ENCODE measurements at places on chromosomes 3 and 15. TPM values are rescaled to one million over a fixed set of nuclear protein-coding genes. Genes with fewer than 3 reads are reported as not detected.

ZNF620 gene
- not detected for polyA plus RNA-seq

DNA sequence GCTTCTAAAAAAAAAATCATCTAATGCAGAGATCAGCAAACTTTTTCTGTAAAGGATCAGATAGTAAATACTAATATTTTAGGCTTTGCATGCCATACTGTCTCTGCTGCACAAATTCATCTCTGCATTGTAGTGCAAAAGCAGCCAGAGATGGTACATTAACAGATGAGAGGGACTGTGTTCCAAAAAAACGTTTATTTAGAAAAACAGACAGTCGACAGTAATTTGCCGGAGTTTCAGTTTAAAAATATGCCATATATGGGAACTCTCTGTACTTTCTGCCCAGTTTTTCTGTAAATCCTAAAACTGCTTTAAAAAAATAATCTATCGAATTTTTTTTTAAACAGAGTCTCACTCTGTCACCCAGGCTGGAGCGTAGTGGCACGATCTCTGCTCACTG lies 14.3 kb downstream of the MINDY2 start:
- DNase-seq, result no peak

- no peak for DNase-seq
Measured at GRCh38 chr3:140453750-140454149, 224.1 kb upstream of the TRIM42 start.

CACNA2D2 gene
- not detected for polyA plus RNA-seq

- no peak for DNase-seq
Measured at GRCh38 chr15:71431343-71432336, 316.4 kb downstream of the THSD4 start.

GRCh38 chr15:67051088-67052045 lies 14.0 kb upstream of the SMAD3 start:
- DNase-seq, result no peak

DNA sequence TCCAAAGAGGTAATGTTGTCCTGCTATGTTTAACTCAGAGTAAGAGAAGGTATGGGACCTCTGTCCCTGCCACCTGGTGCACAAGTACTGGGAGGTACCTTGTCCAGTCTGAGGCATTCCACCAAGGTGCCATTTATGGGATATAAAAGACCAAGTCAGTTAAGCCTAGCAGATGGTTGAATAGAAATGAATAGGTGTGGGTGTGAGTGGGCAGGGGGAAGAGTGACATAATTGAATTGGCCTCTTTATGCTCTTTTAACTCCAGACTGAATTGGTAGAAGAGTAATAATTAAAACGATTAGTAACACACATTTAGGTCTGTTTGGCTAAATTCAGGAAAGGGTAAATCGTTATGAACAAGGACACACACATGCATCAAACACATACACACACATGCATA lies 562 bp downstream of the ADGRG7 start:
- no peak for DNase-seq

DNA sequence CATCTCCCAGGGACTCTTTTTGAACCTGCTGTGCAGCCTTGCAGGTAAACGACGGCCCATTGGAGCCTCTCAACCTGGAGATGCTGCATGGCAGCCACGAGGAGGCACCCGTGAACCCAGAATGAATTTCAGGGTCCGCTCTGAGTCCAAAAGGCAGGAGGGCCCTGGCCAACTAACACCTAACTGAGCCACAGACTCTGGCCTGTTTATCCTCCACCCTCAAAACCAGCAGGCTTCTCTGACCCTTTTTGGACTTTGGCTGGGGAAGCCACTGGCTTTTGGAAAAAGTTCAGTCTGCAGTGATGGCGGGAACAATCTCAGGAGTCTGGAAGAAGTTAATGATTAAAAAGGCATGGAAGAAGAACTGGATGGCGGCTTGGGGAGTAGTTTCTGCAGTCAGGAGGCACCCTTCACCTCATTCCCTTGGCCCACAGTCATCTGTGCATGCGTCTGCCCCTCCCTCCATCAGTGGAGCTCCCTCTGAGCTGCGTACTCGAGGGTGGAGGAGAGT lies 4.1 kb downstream of the PXYLP1 start:
- DNase-seq, result no peak

GRCh38 chr3:72580900-72581299 lies 267.3 kb downstream of the SHQ1 start:
- no peak for DNase-seq

GRCh38 chr15:70376929-70377691 lies 279.4 kb upstream of the TLE3 start:
- DNase-seq, result no peak

DLEC1 gene
- 0.27 TPM for polyA plus RNA-seq

GABRA5 gene
- polyA plus RNA-seq, result not detected

- DNase-seq, result peak; percentile 7
Measured at GRCh38 chr15:81809543-81809942, 236.3 kb downstream of the MEX3B start.

- no peak for DNase-seq
Measured at GRCh38 chr3:4765212-4765611, 214.0 kb upstream of the BHLHE40 start.

MUC13 gene
- polyA plus RNA-seq, result not detected

GRCh38 chr15:81612631-81613030 lies 238.6 kb upstream of the TMC3 start:
- no peak for DNase-seq

DNA sequence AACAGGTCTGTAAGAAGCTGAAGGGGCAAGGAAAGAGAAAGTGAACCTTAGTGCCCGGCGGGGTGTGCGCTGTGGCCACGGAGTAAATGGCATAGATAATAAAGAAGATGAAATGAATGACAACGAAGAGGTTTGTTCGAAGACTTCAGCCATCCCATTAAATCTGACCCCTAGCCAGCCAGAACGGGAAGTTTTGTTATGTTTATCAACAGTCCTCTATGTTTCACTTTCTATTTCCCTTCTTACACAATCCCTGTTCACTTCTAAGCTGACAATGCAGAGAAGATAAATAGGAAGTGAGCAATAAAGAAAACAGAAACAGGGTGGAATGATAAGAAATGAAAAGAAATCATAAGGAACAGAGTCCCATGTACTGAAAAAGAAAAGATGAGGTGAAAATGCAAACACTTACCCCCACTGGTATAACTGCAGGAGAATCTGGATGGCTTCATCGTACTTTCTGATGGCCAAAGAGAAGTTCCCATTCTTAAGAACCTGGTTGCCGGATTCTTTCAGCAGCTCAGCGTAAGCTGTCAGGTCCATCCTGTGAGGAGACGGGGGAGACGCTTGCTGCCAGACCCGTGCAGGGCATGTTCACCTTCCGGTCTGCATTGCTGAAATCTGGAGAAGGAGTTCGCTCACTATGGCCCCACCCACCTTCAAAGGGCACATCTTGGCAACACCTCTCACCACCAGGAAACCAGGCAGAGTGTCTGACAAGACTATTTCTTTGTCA lies 36.8 kb downstream of the TRANK1 start:
- peak; percentile 52 for DNase-seq

- DNase-seq, result no peak
Measured at GRCh38 chr3:180973543-180973942, 16.0 kb downstream of the DNAJC19 start.

GRCh38 chr3:12503126-12503957 lies 19.1 kb downstream of the TSEN2 start:
- no peak for DNase-seq

GRCh38 chr3:59879031-59879581 lies 829.3 kb upstream of the CFAP20DC start:
- DNase-seq, result no peak

DNA sequence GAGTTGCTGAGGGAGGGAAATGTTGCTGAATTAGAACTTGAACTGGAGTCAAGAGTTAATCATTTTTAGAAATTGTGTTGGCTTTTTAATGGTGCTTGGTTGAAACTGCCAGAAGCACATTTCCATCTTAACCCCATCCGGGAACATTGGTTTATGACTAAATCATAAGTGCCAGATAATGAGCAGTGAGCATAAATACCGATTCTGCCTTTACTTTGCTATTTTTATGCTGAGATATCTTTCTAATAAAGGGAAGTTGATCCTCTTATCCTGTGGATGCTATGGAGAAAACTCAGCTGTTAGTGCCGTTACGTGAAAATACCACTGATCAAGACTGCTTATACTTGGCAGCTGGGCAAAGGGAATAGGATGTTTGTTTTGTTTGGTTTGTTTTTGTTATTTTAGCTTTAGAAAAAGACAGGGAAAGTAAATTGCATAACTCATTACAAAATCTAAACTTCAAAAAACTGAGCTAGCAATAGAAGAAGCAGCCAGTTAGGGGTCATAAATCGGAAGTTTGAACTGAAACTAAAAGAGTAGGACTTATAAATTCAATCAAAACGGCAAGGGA lies 813.1 kb downstream of the NAALADL2 start:
- DNase-seq, result no peak

GRCh38 chr15:37586011-37586583 lies 348.3 kb upstream of the TMCO5A start:
- no peak for DNase-seq

CPLX3 gene
- polyA plus RNA-seq, result not detected

FETUB gene
- polyA plus RNA-seq, result not detected

- no peak for DNase-seq
Measured at GRCh38 chr3:186014866-186015265, 77.1 kb upstream of the TRA2B start.

DNA sequence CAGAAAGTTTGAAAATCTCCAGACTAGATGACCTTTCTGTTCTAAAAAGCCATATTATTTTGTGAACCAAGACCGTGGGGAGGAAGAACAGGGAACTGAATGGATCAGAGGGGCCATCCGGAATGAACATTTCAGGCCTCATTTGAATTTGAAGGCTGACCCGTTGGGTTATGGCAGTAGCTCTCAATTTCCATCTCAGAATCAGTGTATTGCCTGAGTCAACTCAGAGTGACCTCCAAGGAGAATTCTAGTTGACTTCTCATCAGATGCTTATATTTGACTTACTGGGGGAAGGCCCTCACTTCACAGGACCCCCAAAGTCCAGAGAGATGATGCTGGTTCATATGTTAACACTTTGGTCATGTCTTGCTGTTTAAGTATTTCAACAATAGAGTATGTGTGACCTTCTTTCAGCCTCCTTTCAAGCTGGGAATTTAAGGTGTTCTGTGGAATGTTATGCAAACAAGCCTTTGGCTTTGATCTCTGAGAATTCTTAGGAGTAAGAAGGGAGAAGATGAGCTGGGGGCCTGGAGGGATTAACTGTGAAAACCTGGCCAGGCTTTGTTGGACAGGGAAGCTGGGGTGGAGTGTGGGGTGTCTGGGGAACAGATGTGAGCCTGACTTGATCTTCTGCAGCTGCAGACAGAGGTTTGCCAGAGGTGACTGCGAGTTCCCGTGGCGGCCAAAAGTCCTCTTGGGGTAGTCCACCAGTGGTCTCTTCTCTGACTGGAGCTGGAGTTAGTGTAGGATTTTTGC lies 111.2 kb upstream of the RGMA start:
- no peak for DNase-seq

ZNF385D gene
- 0.98 TPM for polyA plus RNA-seq

GRCh38 chr3:172648747-172649146 lies 62.1 kb downstream of the NCEH1 start:
- DNase-seq, result no peak

- DNase-seq, result no peak
Measured at GRCh38 chr3:101244212-101244575, 76.2 kb downstream of the IMPG2 start.

STRA6 gene
- polyA plus RNA-seq, result not detected

- DNase-seq, result no peak
Measured at GRCh38 chr3:127637546-127637945, 8.6 kb downstream of the PODXL2 start.

DNA sequence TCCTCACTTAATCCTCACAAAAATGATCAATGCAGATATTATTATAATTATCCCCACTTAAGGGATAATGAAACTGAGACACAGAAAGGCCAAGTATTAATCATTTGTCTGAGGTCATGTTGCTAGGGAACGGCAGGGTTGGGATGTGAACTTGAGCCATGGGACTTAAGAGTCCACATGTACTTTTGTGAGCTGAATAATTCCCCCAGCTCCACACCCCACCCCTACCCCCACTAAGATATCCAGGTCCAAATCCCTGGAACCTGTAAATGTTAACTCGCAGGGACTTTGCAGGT lies 290.5 kb upstream of the GADL1 start:
- DNase-seq, result no peak

MINAR1 gene
- polyA plus RNA-seq, result 0.13 TPM

GRCh38 chr3:159785273-159785708 lies 203.3 kb upstream of the IL12A start:
- DNase-seq, result no peak

GOLGA6L7 gene
- polyA plus RNA-seq, result not detected

- DNase-seq, result no peak
Measured at GRCh38 chr3:95615592-95616310, 1198.6 kb upstream of the EPHA6 start.

DNA sequence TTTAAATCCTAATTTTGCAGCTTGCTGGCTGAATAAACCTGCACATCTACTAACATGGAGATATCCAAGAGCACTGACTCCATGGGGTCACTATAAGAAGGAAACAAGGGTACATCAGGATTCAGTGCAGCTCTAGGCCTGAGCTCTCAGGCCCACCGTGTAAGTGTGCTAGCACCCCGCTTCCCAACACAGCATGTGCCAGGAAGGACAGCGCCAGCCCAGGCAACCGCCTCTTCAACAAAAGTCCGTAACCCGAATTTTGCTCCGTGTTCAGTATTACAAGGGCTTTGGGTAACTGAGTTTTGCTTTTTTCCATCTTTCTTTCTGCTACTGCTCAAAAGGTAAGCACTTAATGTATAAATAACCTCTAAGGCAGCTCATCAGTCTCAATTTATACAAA lies 89.8 kb downstream of the LRIG1 start:
- no peak for DNase-seq

DNA sequence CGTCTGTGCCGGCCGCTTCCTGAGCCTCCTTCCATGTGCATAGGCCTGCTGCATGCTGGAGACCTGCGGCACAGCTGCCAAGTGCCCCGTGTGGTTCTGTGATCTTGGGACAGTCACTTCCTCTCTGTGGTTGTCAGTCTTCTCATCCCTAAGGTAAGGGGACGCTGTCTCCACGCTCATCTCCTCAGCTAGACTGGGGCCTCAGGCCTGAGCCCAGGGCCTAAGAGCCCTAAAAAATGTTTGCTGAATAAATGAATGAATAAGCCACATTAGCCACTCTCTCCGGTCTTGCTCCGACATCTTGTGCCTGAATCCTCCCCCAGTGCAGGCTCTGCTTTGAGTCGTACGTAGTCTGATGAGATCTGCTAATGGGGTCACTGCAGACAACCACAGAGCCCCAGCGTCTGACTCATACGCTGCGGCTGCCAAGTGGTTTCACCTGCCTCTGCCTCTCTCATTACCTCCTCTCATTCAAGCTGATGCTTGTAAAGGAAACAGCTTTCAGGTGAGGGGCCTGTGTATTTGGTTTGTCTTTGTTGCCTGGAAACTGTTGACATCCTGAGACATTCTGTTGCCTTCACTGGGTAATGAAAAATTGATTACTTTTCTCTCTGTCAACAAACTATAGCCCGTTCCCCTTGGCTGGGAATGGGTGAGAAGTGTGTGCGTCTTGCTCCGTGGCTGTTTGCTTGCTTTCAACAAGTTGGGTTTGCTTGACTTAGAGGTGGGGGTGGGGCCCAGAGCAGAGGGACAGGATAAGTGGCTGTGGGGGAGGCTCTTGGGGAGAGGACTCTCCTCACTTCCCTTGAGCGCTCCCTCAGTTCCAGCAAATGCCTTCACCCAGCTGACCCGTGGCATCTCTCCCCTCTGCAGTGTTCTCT lies 15.9 kb downstream of the RPLP1 start:
- no peak for DNase-seq

GRCh38 chr3:101879102-101879501 lies 29.8 kb downstream of the NFKBIZ start:
- DNase-seq, result no peak

Data from naive B cell (primary cell).